ENCODE measurements at places on chromosomes 5 and 9. TPM values are rescaled to one million over a fixed set of nuclear protein-coding genes. Genes with fewer than 3 reads are reported as not detected.
A peak's percentile ranks its signal among the peaks of the same experiment; 100 is the strongest.

DRD1 gene
- polyA plus RNA-seq, result not detected

CKMT2 gene
- polyA plus RNA-seq, result not detected

- no peak for DNase-seq
These were observed 235.2 kb upstream of the SLC24A2 start for GRCh38 chr9:20023961-20024571.

GRCh38 chr5:173903396-173904140 lies 15.4 kb downstream of the CPEB4 start:
- no peak for DNase-seq

- no peak for DNase-seq
These were observed 13.0 kb upstream of the CYFIP2 start for GRCh38 chr5:157252711-157253465.

GRCh38 chr9:114616684-114617520 lies 5.8 kb downstream of the TMEM268 start:
- peak; percentile 83 for DNase-seq

GRCh38 chr5:101112645-101113044 lies 209.6 kb upstream of the ST8SIA4 start:
- no peak for DNase-seq

- DNase-seq, result no peak
These were observed 1361.7 kb upstream of the CDH9 start for GRCh38 chr5:28400076-28400475.

- no peak for DNase-seq
These were observed 480.6 kb downstream of the NR2F1-AS1 start for GRCh38 chr5:93100428-93100827.

DNA sequence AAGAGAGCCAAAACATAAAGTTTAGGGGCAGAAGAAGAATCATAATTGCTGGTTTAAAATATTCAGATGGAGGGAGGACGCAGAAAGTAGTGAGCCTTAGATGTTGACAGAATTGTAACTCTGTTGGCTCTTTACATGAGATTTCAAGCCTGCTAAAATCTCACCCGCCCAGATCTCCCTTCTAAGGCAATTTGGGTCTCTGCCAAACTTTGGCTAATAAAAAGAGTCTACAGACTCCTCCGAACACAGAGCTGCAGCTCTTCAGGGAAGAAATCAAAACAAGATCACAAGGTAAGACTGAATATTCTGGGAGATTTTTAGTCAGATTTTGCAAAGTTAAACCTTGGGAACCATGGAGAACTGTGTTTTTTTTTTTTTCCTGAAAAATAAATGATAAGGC lies at the start of gene IL33:
IL33 (plus strand) TSS at position 246 of the 400 bp plus-strand sequence. CDS start 25,888 bp downstream, outside the sequence.
- DNase-seq, result no peak
